ENCODE measurements at places on chromosomes 2 and 18.

DNA sequence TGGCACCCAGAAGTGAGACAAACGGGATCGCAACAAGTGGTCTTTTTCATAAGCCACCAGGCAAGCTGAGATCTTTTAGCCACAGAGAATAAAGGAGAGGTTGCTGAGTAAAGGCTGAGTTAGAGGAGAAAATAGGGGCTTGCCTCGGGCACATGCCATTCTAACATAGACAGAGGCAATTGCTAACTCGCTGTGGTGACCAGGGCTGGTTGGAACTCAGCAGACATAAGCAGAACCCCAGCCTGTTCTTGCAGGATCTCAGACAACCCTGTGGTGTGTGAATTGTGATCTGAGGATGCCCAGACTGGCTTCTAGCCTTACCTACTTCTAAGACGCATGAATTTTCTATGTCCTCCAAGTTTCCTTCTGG is 300.2 kb downstream of the CDCA7 start:
- DNase-seq = no peak

DNA sequence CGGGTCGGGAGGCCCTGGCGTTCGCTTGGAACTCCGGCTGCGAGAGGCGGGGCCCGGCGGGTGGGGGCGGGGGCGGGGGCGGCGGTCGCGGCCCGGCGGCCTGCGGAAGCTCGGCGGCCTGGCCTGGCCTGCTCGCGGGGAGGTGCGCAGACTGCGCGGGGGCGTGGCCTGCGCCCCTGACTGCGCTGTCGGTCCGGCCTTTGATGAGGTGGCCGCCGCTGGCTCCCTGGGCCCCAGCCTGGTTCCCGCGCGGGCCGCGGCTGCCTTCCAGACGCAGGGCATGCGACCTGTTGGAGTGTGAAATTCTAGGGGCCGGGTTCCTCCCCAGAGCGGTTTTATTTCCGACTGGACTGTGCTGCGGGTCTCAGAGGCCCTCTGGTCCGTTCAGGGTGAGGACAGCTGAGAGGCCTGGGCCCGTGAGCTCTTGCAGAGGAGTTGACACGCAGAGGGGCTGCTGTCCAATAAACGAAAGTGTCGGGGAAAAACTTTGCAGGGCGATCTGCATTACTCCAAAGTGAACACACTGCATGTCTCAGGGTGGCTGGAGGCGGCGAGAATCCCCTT is 629 bp downstream of the NRBP1 start:
- peak; percentile 70 for DNase-seq

DNA sequence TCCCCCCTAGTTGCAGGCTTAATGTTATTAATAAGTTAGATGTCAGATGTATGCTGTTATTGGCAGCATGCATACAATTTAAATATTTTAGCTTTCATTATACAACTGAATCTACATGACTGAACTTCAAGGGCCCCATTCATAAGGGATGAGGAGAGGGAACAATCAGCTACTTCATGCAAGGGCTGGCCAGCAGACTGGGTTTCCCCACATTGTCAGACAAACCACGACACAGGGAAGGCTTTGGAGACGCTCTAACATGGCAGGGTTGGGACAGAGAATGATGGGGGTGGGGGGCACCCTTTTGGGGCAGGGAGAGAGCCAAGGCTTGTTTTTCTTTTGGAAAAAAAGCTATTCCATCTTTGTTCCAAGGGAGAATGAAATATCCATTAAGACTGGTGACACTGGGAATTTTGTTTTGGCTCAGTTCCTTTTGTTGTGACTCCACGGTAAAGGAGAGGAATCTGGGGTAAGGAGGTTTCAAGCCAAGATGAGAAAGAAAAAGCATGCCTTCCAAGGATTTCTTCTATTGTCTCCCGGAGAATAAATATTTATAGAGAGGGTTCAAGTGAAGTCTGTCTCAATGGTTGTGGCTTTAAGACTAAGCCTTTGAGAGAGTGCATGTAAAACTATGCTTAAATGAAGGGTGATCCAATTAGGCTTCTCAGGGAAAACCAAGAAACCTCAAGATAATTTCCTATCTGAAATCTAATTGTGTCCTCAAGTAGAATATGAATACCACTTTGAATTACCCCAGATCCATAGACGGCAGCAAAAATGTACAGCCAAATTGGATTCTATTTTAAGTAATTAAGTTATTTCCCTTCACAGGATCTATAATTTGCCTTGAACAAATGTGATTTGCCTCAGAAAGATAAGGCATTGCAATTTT is 5.4 kb downstream of the CXCR4 start:
- no peak for DNase-seq

DNA sequence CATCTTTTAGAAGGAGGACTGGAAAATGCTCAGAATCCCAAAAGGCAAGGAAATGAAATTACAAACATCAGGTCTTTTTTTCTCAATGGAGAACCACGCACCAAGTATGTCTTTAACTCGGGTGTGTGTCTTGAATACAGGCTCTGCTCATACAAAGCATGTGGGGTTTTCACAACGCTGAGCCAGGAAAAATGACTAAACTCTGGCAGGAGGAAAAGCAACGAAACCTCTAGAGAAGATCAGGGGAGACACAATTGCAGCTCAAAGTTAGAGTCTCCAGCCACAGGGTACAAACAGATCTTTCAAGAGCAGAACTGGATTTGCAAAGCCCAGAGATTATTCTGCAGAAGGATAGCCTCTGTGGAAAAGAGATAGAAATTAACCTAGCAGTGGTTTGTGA is 42.8 kb upstream of the TPO start:
- no peak for DNase-seq

DNA sequence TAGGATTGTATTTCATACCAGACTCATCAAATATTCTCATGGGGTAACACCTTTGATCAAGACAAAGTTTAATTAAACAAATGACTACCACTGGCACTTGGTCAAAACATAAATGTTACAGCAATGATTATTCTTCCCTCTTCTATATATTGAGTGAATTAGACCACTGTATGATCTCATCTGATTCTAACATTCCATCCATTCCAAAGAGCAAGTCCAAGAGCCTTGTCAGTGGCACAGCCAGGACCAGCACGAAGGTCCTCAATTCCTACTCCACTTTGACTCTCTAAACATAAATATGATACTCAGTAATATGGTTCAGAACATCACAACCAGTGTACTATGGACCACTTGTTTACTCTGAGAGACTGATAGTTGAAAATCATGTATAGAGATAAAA is 86.4 kb downstream of the AP1S3 start:
- no peak for DNase-seq

GRCh38 chr2:52117299-52117698 is 1085.4 kb upstream of the NRXN1 start:
- DNase-seq = no peak

GRCh38 chr2:168357797-168358472 is 98.1 kb upstream of the CERS6 start:
- no peak for DNase-seq

DNA sequence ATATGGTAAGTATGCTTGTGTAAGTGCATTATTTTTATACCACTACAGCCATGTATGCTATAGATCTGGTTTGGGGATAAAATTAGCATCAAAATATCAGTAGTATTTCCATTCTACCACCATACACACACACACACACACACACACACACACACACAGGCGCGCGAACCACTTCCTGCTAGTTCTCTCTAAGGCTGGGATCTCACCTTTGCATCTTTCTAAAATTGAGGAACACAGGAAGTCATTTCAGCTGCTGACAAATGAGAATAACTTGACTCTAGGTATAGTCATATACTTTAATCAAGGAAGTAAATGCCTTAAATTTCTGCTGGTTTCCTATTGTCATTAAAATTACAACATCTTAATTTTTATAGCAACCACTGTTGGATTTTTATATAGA is 72.5 kb downstream of the RBM43 start:
- DNase-seq = no peak

- no peak for DNase-seq
These were observed 23.3 kb downstream of the MAPRE3 start for GRCh38 chr2:26993768-26994167.

GRCh38 chr2:36489281-36489680 is 108.7 kb downstream of the FEZ2 start:
- DNase-seq = no peak

DNA sequence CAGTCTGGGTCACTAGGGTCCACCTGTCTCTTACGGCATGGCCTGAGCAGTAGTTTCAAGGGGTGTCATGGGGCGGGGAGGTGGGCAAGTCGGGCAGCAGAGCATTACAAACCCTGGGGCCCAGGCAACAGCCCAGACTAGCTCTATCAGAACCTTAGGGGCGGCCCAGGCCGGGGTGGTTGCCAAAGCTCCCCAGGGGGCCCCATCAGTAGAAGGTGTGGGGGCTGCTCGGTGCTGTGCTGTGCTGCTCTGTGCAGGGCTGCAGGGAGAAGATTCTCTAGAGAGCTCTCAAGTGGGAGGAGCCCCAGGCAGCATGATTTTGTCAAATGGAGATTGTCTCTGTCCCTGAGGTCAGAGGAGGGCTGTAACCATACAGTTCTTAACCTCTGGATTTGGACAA is 36.4 kb upstream of the SLC14A1 start:
- no peak for DNase-seq
